Pancreas (tissue), 10 donors: ENCODE measurements at places on chromosomes 1 and 21.

GRCh38 chr1:178704833-178705232 lies 20.2 kb upstream of the RALGPS2 start:
- DNase-seq: no peak

- no peak for DNase-seq
These were observed 33.4 kb downstream of the CYP2J2 start for GRCh38 chr1:59892841-59893811.

DNA sequence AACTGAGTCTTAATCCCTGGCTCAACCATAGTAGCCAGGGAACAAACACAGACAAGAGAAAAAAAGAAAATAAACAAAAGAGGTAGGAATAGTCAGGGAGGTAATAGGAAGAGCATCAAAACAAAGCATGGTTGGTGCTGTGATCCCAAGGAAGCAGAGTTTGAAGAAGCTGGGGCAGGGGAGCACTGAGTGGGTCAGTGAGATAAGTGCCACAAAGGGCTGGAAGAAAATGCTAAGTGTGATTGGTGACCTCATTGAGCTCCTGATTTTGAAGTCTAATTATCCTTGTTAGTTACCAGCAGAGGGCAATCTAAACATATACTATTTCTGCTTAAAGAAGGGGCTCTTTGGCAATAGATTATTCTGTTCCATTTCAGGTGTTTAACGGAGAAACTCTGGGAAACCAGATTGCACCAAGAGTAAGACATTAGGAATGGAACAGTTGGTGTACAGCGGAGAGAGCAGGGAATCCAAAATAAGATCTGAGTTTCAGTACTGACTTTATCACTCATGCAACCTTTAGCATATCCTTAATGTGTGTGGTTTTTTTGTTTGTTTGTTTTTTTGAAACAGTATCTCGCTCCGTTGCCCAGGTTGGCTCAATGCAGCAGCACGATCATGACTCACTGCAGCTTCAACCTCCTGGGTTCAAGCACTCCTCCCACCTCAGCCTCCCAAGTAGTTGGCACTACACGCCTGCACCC lies 30.7 kb upstream of the KIAA1614 start:
- DNase-seq: no peak

- no peak for DNase-seq
These were observed 105.1 kb downstream of the PCBP3 start for GRCh38 chr21:45748593-45748992.

DNA sequence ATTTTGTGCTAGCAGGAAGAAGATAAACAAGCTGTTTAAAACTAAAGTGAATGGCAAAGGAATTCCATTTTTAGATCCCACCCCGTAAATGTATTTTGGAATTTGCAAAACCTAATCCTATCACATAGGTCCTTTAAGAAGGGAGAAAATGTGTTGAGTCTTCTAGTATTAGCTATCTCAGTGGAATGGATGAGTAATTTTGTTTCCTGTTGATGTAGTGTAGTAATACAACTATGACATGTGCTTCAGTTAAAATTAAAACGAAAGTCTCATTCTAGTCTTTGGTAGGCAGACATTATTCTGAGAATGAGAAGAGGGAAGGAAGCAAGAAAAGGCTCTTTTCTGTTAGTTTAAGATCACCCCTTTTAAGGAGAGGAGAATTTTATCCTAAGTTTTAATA lies 265.9 kb upstream of the C1orf105 start:
- DNase-seq: no peak
